ENCODE measurements at places on chromosomes 3 and 15.

DNA sequence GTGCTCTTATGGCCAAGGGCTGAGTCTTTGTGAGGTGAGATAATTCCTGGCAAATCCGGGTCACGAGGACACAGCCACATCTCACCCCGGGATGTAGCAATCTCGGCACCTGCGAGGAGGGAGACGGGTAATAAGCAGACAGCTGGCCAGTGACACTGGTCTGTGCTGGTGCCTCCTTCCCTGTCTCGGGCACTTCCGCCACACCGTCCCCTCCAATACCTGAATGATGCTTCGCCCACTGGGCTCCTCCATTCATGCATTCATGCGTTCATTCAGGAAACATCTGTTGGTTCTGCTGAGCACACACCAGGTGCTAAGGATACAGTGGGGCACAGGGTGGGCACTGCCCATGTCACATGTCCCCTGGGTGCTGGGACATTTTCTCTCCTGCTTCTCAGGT is 60.1 kb downstream of the ATP10A start:
- no peak for DNase-seq

DNA sequence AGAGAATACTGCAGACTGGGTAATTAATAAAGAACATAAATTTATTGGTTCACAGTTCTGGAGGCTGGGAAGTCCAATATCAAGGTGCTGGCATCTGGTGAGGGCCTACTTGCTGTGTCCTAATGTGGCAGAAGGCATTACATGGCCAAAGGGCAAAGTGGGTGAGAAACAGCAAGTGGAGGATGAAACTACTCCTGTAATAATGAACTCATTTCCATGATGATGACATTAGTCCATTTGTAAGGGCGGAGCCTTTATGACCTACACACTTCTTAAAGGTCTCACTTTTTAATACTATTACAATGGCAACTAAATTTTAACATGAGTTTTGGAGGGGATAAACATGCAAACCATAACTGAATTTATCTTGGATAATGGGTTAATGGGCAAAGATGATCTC is 139.6 kb upstream of the SGO1 start:
- no peak for DNase-seq

GRCh38 chr15:31155151-31155550 is 53.6 kb upstream of the TRPM1 start:
- DNase-seq, result no peak

DNA sequence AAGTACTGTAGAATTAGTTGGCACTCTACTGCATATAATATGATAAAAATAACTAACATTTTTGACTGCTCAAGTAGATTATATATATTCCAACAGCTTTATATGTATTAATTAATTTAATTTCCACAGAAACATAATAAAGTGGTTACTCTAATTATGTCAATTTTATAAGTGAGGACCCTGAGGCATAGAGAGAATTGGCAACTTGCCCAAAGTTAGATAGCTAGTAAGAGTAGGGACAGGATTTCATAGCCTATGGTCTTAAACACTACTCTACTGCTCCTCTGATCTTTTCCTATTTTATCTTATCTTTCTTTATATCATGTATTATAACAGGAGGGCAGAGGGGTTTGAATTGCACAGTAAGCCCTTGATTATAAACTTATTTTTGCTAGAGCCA is 418.7 kb upstream of the SGO1 start:
- no peak for DNase-seq

DNA sequence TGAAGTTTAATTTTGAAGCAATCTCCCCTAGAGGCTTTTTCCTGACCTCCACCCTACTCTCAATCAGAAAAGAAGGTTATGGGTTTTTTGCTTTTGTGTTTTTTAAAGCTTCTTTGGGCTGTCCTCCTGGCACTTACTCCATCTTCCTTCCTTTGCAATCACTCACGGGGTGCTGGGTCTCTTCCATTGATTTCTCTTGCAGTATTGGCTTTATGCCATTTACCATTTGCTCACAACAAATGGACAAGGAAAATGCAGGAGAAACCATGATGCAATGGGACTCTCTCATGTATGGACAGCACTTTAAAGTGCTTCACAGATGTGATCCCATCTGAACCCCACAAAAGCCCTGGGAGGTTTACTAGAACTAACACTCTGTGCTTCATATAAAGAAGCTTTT is 57.5 kb downstream of the SST start:
- no peak for DNase-seq

- DNase-seq, result no peak
Measured at GRCh38 chr3:106542101-106542769, 673.4 kb upstream of the CBLB start.

DNA sequence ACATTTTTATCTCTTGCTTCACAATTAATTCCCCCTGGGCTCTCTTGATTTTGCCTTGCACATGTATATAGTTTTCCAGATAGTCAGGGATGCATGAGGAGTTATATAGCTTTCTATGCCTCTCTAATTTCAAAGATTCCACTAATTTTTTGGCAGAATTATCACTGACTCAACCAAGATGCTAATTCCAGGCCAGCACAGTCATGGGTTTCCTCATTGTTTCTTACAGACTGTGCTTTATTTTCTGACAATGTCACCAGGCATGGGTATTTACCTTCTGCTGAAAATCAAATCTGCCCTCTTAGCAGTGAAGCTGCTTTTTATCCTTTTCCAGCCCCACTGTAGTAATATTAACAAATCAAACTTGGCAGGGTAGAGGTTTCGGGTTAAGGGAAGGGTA is 1520.6 kb upstream of the CADM2 start:
- DNase-seq, result no peak

DNA sequence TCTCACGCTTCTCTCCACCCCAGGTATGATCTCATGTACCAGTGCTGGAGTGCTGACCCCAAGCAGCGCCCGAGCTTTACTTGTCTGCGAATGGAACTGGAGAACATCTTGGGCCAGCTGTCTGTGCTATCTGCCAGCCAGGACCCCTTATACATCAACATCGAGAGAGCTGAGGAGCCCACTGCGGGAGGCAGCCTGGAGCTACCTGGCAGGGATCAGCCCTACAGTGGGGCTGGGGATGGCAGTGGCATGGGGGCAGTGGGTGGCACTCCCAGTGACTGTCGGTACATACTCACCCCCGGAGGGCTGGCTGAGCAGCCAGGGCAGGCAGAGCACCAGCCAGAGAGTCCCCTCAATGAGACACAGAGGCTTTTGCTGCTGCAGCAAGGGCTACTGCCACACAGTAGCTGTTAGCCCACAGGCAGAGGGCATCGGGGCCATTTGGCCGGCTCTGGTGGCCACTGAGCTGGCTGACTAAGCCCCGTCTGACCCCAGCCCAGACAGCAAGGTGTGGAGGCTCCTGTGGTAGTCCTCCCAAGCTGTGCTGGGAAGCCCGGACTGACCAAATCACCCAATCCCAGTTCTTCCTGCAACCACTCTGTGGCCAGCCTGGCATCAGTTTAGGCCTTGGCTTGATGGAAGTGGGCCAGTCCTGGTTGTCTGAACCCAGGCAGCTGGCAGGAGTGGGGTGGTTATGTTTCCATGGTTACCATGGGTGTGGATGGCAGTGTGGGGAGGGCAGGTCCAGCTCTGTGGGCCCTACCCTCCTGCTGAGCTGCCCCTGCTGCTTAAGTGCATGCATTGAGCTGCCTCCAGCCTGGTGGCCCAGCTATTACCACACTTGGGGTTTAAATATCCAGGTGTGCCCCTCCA is 19.1 kb downstream of the TYRO3 start:
- peak; percentile 51 for DNase-seq

DNA sequence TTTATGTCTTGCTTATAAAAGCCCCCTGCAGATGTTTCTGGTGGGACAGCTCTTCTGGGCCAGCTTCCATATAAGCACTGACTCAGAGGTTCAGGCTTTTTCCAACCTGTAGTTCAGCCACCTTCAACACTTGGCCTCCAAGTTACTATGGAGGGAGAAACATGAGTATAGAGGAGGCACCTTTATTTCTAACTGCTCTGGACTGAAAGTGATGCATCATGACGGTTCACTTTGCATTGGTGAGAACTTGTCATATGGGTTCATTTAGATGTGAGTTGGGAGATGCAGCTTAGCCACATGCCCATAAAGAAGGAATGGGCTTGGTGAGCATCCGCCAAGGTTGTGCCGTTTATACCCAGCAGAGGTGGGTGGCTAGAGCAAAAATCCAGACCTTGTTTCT is 58.8 kb upstream of the CFAP161 start:
- no peak for DNase-seq

- no peak for DNase-seq
Measured at GRCh38 chr3:72338942-72339669, 509.1 kb downstream of the SHQ1 start.

DNA sequence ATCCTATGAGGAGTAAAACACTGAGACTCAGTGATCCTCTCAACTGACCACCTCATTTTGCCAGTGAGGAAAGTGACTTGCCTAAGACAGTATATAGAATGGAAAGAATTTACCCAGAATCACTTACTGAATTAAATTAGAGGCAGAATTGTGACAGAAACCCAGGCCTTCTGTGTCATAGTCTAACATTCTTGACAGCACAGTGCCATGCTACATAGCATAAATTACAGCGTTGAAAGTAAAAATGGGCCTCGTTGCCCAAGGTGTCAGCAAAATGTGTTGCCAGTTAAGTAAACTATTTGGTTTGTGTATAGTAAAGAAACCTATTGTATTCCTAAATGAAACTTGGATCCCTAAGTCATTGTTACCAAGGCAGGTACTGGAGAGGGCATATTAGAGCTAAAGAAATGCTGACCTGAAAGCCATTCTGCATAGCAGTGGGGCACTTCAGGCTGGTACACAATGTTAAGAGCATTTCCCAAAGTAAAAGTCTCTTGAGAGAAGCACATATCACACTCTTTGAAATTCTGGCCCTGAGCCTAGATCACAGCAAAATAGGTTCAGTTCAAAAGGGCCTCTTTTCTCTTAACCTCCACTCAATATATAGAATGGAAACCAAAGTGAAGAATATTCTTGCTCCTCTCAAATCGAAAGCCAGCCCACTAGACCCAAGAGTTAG is 53.8 kb downstream of the HMG20A start:
- DNase-seq, result no peak

GRCh38 chr3:190229632-190230424 is 92.4 kb downstream of the CLDN1 start:
- DNase-seq, result no peak

GRCh38 chr3:100155128-100155527 is 40.8 kb upstream of the FILIP1L start:
- DNase-seq, result no peak

- DNase-seq, result no peak
Measured at GRCh38 chr3:11826628-11827265, 19.9 kb downstream of the TAMM41 start.

GRCh38 chr3:74801924-74802323 is 187.5 kb upstream of the CNTN3 start:
- no peak for DNase-seq

GRCh38 chr3:31692751-31693150 is 160.0 kb downstream of the STT3B start:
- DNase-seq, result no peak

- no peak for DNase-seq
Measured at GRCh38 chr3:39126532-39127071, 19.1 kb downstream of the TTC21A start.

DNA sequence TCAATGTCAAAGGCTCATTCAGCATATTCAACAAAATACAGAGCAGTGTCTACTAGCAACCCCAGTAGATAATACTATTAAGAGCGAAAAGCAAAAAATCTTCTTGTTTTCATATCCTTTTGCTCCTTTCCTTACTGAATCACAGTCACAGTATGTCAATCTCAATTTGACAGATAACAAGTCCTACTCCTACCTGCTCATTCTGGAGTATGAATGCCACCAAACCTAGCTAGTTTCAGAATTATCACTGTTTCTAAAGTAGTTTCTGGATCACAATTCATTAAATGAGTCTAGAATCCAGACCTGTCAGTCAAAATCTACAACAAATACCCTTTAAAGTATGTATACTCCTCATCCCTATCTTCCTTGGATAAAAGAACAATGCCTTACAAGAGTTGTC is 51.5 kb downstream of the MKRN2 start:
- DNase-seq, result no peak

GRCh38 chr3:95002438-95003046 is 939.7 kb downstream of the NSUN3 start:
- DNase-seq, result no peak

- DNase-seq, result no peak
Measured at GRCh38 chr3:29628795-29629194, 347.9 kb downstream of the RBMS3 start.

DNA sequence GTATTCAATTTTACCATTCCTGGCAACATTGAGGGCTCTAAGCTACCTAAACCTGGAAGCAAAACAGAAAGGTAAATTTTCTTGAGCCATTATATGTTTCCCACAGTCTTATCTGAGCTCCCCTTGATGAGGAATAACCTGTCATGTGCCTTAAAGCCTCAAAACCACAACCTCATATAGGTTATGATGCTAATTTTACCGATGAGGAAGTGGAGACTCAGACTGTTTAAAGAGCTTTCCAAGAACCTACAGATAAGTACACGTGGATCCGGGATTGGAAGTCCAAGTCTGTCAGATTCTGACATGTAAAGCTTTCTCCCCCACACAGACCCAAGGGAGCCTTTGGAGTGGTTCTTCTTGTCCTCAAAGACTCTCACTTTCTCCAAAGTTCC is 140.5 kb downstream of the SEMA6D start:
- DNase-seq, result no peak

DNA sequence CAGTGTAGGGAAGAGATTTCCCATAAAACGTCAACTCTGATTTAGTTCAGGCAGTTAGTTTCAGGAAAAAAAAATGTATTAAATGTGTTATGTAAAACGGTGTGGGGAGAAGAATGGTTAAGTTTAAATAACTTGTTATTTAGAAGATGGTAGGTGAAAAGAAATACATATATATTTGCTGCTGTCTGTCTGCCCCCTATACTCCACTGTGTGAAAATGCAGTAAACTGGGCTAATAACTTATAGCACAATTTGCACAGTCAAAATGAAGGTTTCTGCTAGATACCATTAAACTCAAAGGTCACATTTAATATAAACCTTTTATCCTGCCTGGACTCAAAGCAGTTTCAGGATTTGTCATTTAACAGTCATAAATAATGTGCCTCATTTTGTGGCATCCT is 515.0 kb downstream of the FGF12 start:
- no peak for DNase-seq

GRCh38 chr3:32948625-32949445 is 2.6 kb upstream of the CCR4 start:
- DNase-seq, result no peak

- DNase-seq, result no peak
Measured at GRCh38 chr3:123346021-123346420, 102.9 kb downstream of the ADCY5 start.

GRCh38 chr3:73319179-73319769 is 257.8 kb downstream of the EBLN2 start:
- DNase-seq, result no peak

DNA sequence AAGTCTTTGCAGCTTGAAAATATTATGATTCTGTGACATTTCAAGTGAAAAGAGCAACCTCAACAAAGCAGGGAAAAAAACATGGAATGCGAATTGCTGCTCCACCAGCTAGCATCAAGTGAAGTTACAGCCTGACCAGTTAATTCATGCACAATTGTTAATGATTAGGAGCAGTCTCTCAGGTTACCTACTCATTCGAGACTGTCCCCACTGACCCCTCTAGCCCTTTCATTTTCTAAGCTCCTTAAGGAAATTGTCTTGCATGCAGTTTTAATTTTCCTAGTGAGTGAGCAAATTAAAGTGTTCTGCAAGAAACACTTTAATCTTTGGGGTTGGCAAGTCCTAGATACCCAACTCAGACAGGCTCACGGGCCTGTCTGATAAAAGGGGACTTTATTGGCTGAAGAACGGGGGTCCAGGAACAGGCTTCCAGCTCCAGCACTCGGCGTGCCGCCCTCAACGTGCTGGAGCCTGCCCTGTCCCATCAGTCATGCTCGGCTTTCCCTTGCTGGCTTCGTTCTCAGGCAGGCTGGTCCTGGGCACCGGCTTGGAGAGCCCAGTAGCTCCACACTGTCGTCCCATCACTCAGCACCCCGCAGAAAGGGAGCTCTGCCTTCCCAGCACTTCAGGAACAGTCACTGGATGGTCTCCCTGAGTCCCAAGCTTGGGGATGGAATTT is 18.3 kb downstream of the PODXL2 start:
- DNase-seq, result no peak
